T47D (cell line): ENCODE measurements at places on chromosomes 5 and 9.

DNA sequence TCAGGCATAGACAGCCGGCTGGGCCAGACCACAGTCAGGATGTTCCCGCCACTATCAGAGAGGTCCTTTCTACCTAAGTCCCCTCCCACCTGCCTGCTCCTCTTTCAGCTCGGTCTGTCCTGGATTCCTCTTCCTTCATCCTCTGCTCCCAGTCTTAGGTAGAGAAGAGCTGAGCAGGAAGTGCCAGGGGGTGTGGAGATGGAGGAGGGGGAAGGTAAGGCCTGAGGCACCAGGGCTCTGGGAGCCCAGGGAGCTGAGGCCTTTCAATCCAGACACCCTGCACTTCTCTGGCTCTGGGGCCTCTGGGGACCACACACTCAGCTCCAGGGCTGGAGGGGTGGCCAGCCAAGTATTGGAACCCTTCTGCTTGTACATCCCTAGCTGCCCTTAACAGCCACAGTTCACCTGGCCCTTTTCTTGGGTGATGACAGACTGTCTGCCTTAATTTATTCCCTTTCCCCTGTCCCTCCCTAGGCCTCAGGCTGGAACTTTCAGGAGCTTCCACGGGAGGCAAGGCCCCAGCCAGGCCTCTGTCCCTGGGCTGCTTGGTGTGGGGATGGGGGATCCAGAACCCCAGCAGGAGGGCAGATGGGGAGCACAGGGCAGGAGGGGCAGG, 15.6 kb downstream of the IRF1 start:
- no peak for DNase-seq

- DNase-seq: peak; percentile 29
Measured at GRCh38 chr9:124749781-124750180, 21.3 kb downstream of the NR6A1 start.

DNA sequence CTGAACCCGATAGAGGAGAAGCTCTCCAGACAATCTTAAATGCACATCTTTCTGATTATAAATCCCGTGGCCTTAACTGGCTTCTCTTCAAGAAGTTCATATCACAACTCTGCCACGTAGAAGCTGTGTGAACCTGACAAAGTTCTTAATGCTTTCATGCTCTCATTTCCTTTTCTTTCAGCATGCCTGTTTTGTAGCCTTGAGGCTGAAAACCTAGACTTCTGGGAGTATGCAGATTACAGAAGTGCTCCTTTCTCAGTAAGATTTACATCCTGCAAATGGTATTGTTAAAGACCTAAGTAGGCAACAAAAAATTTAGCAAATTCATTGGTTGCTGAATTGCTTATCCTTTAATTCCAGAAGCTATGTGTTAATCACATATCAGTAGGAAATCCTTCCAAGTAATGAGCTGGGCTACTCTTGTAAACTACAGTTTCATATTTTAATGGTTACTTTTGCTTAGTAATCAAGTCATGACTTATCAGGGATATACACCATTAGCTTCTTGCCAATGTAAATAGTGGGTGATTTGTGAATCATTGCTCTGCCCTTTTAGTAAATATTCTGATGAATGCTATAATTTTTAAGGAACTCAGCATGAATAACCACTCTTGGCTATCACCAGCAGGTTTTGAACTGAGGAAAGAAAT, 334.7 kb downstream of the FBXL7 start:
- DNase-seq: no peak

- no peak for DNase-seq
Measured at GRCh38 chr5:169351721-169352120, 50.8 kb upstream of the SLIT3 start.

DNA sequence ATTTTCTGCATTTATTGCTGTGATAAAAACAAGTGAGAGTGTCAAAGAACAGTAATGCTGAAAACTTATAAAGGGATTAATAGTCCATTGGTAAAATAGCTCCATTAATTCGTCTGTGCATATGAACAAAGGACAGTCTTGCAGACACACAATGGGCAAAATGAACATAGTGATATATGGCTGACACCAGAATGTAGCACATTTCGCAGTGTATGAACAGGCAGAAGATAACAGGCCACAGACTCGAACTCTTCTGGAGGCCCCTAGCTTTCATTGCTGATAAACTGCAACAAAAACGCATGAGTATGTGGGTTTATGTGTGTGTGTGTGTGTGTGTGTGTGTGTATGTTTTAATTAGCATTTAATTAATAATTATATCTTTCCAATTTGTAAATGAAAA, 354.8 kb downstream of the TAF11L14 start:
- DNase-seq: no peak

- peak; percentile 7 for DNase-seq
Measured at GRCh38 chr5:96180684-96181435, 219.2 kb upstream of the ELL2 start.
